ENCODE measurements at places on chromosomes 4 and X. TPM values are rescaled to one million over a fixed set of nuclear protein-coding genes. Genes with fewer than 3 reads are reported as not detected.

The PDHA2 gene
- not detected for total RNA-seq

The PLP1 gene
- total RNA-seq: not detected

The CABS1 gene
- total RNA-seq: not detected

The CNKSR2 gene
- 13.4 TPM for total RNA-seq

DNA sequence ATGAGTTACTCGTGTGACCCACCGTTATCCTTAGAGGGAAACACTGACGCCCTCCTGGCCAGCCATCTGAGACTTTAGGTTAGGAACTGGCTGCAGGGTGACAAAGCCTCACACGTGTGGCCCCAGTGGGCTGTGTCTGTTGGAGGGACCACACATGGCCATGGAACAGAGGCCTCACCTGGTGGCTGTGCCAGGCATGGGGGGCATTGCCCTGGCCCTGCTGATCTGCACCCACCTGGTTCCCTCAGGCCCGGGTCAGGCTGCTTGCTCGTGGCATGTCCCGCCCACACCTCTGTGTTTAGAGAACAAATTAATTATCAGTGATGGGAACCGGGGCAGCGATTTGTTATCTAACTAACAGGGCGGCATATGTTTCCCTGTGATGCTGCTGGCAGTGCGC lies 100.9 kb upstream of the PSAPL1 start:
- no peak for DNase-seq

DNA sequence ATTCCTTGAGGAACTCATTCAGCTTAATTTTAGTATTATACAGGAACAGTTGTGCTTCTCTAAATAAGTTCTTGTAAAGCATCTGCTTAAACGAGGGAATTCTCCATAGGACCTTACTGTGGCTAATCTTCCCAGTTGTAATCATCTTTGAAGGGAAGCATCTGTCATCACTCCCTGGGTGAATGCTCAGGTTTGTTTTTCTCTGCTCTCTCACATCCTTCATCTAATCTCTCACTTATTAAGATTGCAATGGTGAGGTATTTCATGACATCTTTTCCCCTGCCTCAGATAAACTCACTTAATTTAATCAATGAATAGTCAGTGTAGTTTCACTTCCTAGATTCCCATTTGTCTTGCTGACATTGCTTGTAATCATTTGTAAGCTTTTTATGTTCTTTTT lies 121.8 kb upstream of the ADAMTS3 start:
- DNase-seq: no peak

GRCh38 chr4:38313999-38314561 lies 349.9 kb upstream of the KLF3 start:
- no peak for DNase-seq

DNA sequence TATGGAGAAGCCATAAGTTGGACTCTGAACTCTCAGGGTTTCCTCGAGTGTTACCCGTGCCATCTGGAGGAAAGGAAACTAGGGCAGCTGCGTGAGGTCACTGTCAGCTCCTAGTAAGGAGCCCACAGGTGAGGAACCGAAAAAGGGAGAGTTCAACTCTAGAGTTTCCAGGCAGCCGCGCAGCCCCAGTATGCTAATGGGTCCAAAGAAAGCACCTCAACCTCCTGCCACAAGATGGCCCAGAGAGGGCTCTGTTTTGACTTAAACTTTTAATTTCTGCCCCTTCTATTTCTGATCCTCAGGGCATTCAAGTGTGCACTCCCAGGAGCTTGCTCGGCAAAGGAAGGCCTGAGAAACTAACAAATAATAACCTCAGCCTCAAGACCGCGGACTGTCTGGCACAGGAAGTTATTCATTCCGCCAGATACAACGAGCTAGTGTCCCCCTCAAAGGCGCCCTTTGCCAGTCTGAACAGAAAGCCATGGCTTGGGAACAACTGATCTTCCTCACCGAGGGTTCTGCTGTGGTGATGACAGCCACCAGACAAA lies 13.9 kb downstream of the SCARB2 start:
- no peak for DNase-seq
